ENCODE measurements at places on chromosomes 4 and X.

DNA sequence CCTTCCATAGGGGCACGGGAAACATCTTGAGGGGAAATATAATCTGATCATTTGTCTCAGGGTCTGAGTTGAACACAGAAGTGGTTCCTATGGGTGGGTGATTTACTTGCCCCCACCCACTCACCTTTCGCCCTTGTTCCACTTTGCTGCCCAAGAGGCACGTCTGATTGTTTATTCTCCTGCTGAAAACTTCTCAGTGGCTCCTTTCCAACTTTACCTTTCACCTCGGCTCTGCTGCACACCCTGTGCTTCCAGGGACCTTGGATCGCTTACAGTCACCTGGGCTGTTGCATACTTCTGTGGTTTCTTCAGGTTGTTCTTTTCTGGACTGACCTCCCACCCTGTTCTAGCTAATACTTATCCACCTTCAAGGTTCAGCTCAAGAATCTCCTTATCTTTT lies 213.4 kb upstream of the JADE1 start:
- DNase-seq: no peak

- no peak for DNase-seq
Observed at GRCh38 chr4:60737858-60738257, 462.3 kb upstream of the ADGRL3 start.

DNA sequence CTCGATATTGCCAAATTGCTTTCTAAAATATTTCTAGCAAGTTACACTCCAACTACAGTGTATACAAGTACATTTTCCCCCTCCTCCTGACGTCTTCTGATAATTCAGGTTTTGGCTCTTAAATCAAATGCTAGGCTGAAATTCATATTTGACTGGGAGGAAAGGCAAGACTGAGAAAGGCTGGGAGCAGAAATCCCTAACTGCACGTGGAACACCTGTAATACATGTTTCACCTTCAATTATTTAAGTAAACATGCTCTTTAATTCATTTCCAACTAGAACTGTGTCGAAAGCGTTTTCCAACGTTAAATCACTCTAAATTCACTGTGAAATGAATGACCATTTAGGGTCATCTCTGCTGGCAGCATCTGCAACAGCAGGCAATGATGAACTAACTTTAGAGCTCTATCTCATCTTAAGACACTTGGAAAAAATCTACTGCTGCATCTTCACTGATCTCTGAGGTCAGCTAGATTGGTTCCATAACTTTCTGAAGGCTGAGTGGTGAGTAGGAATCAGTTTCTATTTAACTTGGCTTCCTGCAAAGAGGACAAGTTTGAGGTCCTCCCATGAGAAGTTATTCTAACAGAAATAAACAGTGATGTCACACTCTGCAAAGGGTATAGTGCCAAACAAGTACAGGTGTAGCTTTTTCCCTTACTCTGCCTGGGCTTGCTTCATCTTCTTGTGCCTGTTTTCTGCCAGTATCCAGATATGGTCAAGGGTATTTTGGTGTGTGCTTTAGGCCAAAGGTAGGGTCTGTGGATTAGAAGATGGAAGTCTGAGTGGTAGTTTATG lies 144.3 kb upstream of the PAK3 start:
- DNase-seq: no peak

DNA sequence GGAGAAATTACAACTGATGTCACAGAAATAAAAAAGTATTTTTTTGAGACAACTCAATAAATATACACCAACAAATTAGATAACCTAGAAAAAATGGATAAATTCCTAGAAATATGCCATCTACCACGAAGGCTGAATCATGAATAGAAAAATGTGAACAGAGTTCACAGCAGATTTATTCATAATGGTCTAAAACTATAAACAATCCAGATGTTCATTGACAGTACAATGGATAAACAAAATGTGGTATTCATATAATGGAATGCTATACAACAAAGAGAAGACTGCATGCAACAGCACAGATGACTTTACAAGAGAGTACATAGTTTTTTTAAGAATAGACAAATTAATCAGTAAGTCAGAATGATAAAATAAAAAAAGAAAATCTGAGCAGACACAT lies 55.2 kb downstream of the CLOCK start:
- DNase-seq: no peak

GRCh38 chr4:45475548-45475947 lies 648.3 kb downstream of the GABRG1 start:
- no peak for DNase-seq

- DNase-seq: no peak
Observed at GRCh38 chr4:98514741-98515469, 143.5 kb downstream of the TSPAN5 start.

All from muscle of arm (tissue), 14 donors.